RPMI8226 (cell line): ENCODE measurements at places on chromosomes 16 and 17.
A peak's percentile ranks its signal among the peaks of the same experiment; 100 is the strongest.

DNA sequence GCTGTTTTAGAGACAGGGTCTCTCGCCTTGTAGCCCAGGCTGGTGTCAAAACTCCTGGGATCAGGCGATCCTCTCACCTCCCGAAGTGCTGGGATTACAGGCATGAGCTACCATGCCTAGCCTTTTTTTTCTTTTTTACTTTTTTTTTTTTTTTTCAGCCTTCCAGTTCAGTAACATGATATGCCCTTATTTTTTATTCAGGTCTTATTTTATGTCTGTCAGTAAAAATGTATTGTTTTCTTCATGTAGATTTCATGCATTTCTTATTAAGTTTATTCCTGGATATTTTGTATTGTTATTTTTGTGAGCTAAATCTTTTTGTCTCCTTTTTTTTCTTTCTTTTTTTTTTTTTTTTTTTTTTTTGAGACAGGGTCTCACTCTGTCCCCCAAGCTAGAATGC is 2.7 kb upstream of the FOXN1 start:
- no peak for DNase-seq

- DNase-seq: no peak
These were observed 13.7 kb downstream of the CORO6 start for GRCh38 chr17:29608986-29609385.

- DNase-seq: no peak
These were observed 2.4 kb downstream of the NATD1 start for GRCh38 chr17:21250854-21251253.

DNA sequence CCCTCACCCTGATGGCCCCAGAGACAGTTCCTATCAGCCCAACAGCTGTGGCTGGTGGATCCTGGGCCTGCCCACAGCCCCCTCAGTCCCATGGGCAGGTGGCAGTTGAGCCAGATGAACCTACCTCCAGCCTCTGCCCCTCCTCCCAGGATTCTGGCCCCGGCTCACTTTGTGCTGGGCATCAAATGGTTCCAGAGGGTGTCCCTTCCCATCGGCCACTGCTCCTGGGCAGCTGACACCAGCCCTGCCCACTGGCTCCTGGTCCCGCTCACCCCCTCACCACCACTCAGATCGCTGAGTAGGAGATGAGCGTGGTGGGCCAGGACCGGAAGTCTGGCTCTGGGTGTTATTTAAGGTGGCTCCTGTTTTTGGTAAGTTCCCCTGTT is 2.0 kb downstream of the TTYH2 start:
- no peak for DNase-seq

- peak; percentile 62 for DNase-seq
These were observed 15.5 kb downstream of the HIC1 start for GRCh38 chr17:2070241-2071023.

- no peak for DNase-seq
These were observed 1.4 kb upstream of the BEAN1 start for GRCh38 chr16:66425651-66426050.

GRCh38 chr17:72976971-72977770 is 115.3 kb downstream of the SLC39A11 start:
- peak; percentile 5 for DNase-seq

- peak; percentile 87 for DNase-seq
These were observed 10.0 kb downstream of the SNN start for GRCh38 chr16:11677959-11678881.

- DNase-seq: peak; percentile 8
These were observed 87.5 kb upstream of the HLF start for GRCh38 chr17:55177159-55177854.

GRCh38 chr16:23745263-23745662 is 9.6 kb upstream of the CHP2 start:
- no peak for DNase-seq

- DNase-seq: no peak
These were observed 29.5 kb downstream of the UBN1 start for GRCh38 chr16:4876646-4877379.

DNA sequence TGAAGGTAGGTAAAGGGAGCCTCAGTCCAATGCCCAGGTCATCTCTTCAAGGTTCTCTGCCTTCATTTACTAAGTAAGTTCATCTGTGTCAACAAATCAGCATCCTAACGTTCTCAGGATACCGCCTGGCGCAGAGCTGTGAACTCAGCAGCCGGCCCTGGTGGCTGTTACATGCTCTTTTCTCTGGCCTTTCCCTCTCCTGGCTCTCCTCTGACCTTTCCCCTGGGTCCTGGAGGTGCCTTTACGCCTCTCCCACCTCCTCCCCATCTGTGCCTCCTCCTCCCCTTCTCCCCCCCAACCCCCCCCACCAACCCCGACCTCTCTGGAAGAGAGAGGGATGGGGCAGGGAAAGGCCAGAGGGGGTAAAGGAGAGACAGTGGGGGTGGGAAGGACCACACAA is 19.5 kb downstream of the COTL1 start:
- DNase-seq: no peak

GRCh38 chr17:78062596-78062995 is 66.0 kb downstream of the TMC6 start:
- no peak for DNase-seq

DNA sequence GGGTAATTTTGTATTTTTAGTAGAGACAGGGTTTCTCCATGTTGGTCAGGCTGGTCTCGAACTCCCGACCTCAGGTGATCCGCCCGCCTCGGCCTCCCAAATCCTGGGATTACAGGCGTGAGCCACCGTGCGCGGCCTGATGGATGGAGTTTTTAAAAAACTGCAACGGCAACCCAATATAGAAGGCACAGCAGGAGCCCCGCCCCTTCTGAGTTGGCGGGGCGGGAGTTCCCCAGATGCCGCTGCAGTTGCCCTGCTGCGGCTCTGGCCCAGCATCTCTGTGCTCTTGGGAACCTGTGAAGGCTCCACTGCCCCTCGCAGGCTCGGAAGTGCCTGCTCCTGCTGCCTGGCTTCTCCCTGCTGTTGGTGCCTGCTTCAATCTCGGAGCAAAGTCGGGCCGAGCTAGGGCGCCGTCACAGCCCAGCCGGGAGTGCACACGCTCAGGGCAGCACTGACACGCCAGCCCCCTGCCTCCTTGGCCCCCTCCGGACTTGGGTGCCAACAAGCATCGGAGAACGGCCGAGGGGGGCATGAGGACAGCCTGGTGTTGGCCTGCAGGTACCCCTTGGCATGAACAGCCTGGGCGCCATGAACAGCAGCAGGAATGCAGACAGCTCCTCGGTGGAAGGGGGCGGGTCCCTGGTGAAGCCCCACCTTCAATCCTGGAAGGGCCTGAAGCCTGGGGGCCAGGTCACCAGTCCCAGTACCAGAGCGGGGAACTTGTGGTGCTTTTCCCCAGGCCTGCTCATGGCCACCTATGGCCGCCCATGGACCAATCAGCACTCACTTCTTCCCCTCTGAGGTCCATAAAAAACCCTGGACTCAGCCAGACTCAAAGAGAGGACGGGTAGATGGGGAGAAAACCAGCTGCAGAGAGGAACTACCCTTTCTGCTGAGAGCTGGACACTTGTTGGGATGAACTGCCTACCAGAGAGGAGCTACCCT is 2.3 kb upstream of the NT5M start:
- DNase-seq: peak; percentile 75
